ENCODE measurements at places on chromosomes 6 and 20.

- DNase-seq: no peak
- H3K36me3 ChIP-seq: no peaks in the 10 kb centered on the region
- no peaks in the 10 kb centered on the region for H3K4me1 ChIP-seq
- no peak overlapping the region for H3K27ac ChIP-seq
Measured at GRCh38 chr6:155439376-155439775, 16.3 kb downstream of the NOX3 start.

DNA sequence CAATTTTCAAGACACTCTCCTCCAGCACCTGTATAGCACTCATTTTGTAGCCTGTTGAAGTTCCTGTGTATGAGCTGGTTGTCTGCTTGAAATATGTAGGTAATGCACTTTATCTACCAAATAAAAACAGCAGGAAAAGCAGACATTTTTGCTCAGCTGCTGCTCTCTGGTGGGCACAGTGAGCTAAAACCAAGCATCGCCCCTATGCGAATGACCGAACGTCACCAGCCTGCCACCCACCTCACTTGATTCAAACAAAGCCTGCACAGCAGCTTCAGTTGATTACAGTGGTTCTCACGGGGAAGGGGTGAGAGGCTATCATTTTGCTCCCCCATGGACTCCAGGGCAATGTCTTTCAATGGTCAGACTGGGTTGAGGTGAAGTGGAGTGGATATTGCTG, 185.7 kb downstream of the SASH1 start:
- H3K36me3 ChIP-seq: no peaks in the 10 kb centered on the region
- no peak for DNase-seq
- peaks cover 22% of the 10 kb centered on the region for H3K27me3 ChIP-seq
- peaks cover 4% of the 10 kb centered on the region for H3K4me1 ChIP-seq
- H3K4me3 ChIP-seq: no peak overlapping the region

DNA sequence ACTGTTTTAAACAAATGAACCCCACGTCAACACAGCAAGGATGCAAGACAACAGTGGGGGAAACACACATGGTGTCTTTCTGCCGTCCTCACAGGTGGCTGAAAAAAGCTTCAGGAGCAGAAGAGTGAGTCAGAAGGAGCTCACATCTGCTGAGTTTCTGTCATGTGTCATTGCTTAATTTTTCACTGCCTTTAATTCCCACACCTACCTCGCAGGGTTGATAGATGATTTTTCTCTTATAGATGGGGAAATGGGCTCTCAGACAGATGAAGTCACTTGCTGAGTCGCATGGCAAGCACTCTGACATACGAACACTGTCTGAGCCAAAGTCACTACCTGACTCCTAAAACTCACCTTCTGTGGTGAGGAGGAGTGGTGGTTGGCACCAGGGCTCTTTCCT, 28.3 kb upstream of the CARMIL1 start:
- H3K4me1 ChIP-seq: no peaks in the 10 kb centered on the region
- no peak overlapping the region for H3K4me3 ChIP-seq
- no peak overlapping the region for H3K27ac ChIP-seq
- H3K27me3 ChIP-seq: peaks cover 37% of the 10 kb centered on the region
- no peak for DNase-seq

DNA sequence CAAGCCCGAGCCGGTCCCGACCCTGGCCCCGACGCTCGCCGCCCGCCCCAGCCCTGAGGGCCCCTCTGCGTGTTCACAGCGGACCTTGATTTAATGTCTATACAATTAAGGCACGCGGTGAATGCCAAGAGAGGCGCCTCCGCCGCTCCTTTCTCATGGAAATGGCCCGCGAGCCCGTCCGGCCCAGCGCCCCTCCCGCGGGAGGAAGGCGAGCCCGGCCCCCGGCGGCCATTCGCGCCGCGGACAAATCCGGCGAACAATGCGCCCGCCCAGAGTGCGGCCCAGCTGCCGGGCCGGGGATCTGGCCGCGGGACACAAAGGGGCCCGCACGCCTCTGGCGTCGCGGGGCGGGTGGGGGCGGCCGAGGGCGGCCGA, 37.5 kb downstream of the YTHDF1 start:
- H3K4me1 ChIP-seq: peaks cover 4% of the 10 kb centered on the region
- no peak overlapping the region for H3K4me3 ChIP-seq
- peaks cover 21% of the 10 kb centered on the region for H3K36me3 ChIP-seq
- H3K27me3 ChIP-seq: peaks cover 44% of the 10 kb centered on the region
- no peak for DNase-seq

DNA sequence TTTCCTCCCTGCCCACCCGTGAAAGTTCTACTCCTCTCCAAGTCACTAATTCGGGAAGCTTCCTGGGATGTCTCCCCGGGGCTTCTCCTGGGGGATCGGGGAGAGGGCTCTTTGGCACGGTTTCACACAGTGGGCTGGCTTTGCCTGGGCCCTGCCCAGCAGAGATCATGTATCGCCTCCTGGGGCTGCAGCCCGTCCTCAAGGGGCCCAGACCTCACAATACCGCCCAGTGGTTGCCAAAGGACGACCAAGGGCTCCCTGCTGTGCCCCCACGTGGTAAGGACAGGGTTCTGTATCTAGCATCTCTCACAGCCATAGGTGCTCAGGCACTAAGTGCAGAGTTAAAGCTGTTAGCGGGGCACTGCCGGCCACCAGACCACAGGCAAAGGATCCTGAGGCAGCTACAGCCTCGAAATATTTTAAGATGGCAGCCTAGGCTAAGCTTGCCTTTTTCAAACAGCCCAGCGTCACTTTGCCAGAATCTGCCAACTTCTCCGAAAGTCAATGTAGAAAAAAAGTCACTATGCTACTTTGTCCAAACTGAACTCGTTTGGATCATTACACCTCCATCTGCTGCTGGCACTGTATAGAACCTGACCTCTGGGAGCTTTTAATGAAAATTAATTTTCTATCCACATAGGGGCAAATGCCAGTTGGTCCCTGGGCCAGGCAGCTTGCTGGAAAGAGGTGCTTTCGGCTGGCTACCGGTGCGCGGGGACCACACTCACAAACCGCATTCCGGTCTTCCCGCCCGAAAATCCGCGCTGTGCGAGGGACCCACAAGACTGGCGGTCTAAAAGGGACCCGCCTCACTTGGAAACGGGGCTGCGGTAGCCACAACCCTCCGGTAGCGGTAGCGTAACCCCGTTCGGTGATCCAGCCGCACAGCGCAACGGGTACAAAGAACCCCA, 1.3 kb upstream of the NNAT start:
- H3K4me3 ChIP-seq: no peak overlapping the region
- H3K27ac ChIP-seq: no peak overlapping the region
- H3K4me1 ChIP-seq: peaks cover 49% of the 10 kb centered on the region
- peaks cover 39% of the 10 kb centered on the region for H3K36me3 ChIP-seq
- no peak for DNase-seq
- H3K27me3 ChIP-seq: no peaks in the 10 kb centered on the region
